Stimulated activated CD8-positive, alpha-beta memory T cell treated with anti-CD3 and anti-CD28 coated beads, Interleukin-15, amount 100 ng/mL, for 1 hour (primary cell): ENCODE measurements at places on chromosomes 12 and 14.
A peak's percentile ranks its signal among the peaks of the same experiment; 100 is the strongest.

GRCh38 chr14:68199554-68200151 lies 380.1 kb downstream of the RAD51B start:
- no peak for DNase-seq

DNA sequence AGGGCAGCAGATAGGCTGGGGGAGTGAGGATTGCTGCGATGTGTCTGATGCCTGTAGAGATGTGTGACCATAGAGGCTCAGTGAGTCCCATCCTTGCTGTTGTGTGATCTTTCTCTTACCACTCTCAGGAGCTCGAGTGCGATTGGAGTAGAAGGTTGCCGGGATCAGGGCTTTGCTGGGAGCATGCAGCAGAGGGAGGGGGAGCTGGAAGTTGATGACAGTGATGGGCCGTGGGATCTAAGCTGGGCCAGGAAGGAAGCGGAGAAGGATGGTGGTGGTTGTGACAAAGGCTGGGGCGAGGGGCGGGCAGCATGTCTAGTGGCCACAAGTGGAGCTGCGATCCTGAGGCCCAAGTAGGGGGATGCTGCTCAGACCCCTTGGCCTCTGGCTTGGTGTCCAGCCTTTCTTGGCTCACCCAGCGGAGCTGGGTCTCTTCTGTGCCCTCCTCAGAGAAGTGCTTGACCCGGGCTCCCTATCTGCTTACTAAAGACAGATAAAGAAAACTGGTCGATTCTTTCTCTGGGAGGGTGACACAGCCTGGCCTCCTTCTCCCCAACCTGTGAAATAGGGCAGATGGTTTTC lies 66.2 kb downstream of the PRMT8 start:
- DNase-seq = no peak

DNA sequence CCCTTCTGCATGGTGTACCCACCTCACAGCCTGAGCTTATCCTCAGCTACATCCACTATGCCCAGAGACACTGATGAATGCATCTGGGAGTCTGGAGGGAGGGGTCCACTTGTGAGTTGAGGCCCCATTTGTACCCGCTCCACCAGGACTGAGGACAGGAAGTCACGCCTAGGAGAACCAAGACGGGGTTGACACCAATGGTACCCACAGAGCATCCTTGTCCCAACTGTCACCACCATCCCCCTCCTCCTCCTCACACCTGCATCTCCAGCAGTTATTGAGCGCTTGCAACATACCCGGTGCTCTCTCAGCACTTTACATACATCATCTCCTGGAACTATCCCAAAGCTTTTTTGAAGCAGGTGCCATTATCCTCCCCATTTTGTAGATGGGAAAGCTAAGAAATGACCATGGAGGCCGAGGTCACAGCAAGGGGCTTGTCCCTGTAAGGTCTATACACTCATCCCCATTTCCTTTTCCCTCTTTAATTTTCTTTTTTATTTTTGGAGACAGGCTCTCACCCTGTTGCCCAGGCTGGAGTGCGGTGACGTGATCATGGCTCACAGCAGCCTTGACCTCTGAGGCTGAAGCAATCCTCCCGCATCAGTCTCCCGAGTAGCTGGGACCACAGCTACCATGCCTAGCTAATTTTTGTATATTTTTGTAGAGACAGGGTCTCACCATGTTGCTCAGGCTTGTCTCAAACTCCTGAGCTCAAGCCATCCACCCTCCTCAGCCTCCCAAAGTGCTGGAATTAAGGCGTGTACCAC lies 31.7 kb downstream of the DGLUCY start:
- DNase-seq = no peak

- DNase-seq = no peak
Observed at GRCh38 chr12:53973236-53974042, 513 bp downstream of the HOXC11 start.

- DNase-seq = no peak
Observed at GRCh38 chr12:127991485-127991884, 275.5 kb upstream of the TMEM132C start.

- DNase-seq = peak; percentile 49
Observed at GRCh38 chr14:20683125-20683890, 1.1 kb upstream of the RNASE4 start.

DNA sequence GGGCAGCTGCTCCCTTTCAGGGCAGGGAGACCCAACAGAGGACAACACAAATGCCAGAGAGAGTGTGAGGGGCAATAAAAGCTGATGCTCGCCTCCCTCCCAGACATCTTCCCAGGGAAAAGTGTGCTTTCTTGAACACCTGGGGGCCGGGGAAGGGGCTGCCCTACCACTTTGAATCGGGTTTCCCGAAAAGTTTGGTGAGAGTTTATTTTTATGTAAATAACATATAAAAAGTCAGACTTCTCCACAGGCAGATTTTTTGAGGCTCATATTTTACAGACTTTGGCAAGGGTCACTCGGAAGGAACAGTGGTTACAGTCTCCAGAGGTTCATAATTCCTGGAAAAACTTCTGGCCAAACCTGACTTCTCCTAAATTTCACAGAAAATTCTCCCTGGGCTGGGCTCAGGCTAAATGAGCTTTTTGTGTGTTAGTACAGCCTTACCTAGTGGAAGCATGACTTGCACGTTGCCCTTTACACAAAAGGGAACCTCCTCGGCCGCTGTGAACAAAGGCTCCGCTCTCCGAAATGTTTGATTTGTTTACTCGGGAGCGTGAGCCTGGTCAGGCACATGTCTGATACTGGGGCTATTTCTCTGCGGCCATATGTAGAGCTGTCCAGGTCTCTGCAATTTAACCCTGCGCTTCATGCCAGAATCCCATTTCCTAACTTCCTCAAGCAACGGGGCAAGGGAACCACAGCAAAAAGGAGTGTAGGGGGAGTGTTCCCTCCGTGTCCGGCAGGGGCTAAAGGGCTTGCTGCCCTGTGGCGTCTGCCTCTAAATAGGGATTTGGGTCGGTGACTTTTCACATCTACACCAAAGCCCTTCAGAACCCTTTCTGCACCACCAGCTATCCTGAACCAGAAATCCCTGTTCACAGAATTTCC lies 3.4 kb downstream of the RTL1 start:
- DNase-seq = no peak

DNA sequence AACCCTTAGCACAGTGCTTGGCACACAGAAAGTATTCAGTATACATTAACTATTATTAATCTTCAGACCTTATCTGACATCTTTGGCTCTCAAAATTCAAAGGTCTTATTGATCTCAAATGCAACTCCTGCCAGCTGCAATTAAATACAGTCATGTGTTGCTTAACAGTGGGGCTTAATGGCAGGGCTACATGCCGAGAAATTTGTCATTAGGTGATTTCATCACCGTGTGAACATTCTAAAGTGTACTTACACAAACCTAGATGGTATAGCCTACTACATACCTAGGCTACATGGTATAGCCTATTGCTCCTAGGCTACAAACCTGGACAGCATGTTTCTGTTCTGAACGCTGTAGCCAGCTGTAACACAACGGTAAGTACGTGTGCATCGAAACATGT lies 156.3 kb upstream of the TMCC3 start:
- no peak for DNase-seq
